ENCODE measurements at places on chromosomes 16 and 17. TPM values are rescaled to one million over a fixed set of nuclear protein-coding genes. Genes with fewer than 3 reads are reported as not detected.

C16orf54 gene
- polyA plus RNA-seq, result not detected

PLA2G15 gene
- 13.6 TPM for polyA plus RNA-seq

HES7 gene
- polyA plus RNA-seq, result 0.55 TPM

TUBG2 gene
- 31.2 TPM for polyA plus RNA-seq

RPRML gene
- 6.0 TPM for polyA plus RNA-seq

GNG13 gene
- not detected for polyA plus RNA-seq

CCL8 gene
- polyA plus RNA-seq, result not detected

GRB2 gene
- 44.2 TPM for polyA plus RNA-seq

CCL2 gene
- polyA plus RNA-seq, result 2.6 TPM

MEOX1 gene
- polyA plus RNA-seq, result 0.03 TPM

ADGRG1 gene
- polyA plus RNA-seq, result 2.6 TPM

CCL14 gene
- polyA plus RNA-seq, result not detected

SPATA22 gene
- 0.06 TPM for polyA plus RNA-seq

DHRS7C gene
- polyA plus RNA-seq, result not detected

TOP2A gene
- polyA plus RNA-seq, result 83.1 TPM

TMC8 gene
- 1.00 TPM for polyA plus RNA-seq

RNF222 gene
- not detected for polyA plus RNA-seq

NSF gene
- 13.0 TPM for polyA plus RNA-seq

PPY gene
- polyA plus RNA-seq, result 0.26 TPM

ACE gene
- polyA plus RNA-seq, result 2.5 TPM

KRTAP4-3 gene
- polyA plus RNA-seq, result not detected

CDH1 gene
- 119 TPM for polyA plus RNA-seq

TENT4B gene
- polyA plus RNA-seq, result 4.2 TPM

PRPSAP1 gene
- polyA plus RNA-seq, result 32.0 TPM

SLC22A31 gene
- polyA plus RNA-seq, result 7.9 TPM

TRPV3 gene
- 1.0 TPM for polyA plus RNA-seq

HSDL1 gene
- 18.2 TPM for polyA plus RNA-seq

TMIGD1 gene
- polyA plus RNA-seq, result not detected

KCNH6 gene
- 5.0 TPM for polyA plus RNA-seq

ZFHX3 gene
- polyA plus RNA-seq, result 0.08 TPM

NFE2L1 gene
- 143 TPM for polyA plus RNA-seq

Measured in H1 (cell line).